Spleen (tissue), 13 donors: ENCODE measurements at places on chromosomes 13 and 19. TPM values are rescaled to one million over a fixed set of nuclear protein-coding genes. Genes with fewer than 3 reads are reported as not detected.

DNA sequence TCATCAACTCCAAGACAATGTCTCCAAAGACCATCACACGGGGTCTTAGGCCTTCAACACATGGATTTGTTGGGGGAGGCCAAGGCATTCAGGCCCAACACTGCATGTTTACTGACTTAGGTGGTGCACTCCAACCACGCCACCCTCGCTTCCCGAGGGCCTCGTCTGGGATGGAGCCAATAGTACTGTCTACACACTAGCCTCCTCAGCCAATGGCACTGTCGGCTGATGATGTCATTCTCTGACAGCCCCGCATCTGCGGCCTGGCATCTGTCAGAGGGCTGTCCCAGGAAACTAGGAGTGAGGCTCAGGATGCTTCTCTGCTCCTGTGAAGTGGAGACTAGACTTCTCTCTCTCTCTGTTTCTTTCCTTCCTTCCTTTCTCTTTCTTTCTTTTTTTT is 96.6 kb downstream of the TEX26 start:
- H3K36me3 ChIP-seq: no peaks in the 10 kb centered on the region
- no peak overlapping the region for H3K4me3 ChIP-seq
- no peak overlapping the region for H3K27ac ChIP-seq
- no peaks in the 10 kb centered on the region for H3K4me1 ChIP-seq
- no peak for DNase-seq

GRCh38 chr19:18697680-18698079 is 14.2 kb downstream of the CRTC1 start:
- H3K4me1 ChIP-seq: peaks cover 54% of the 10 kb centered on the region
- no peaks in the 10 kb centered on the region for H3K27me3 ChIP-seq
- H3K36me3 ChIP-seq: no peaks in the 10 kb centered on the region
- H3K4me3 ChIP-seq: no peak overlapping the region

DNA sequence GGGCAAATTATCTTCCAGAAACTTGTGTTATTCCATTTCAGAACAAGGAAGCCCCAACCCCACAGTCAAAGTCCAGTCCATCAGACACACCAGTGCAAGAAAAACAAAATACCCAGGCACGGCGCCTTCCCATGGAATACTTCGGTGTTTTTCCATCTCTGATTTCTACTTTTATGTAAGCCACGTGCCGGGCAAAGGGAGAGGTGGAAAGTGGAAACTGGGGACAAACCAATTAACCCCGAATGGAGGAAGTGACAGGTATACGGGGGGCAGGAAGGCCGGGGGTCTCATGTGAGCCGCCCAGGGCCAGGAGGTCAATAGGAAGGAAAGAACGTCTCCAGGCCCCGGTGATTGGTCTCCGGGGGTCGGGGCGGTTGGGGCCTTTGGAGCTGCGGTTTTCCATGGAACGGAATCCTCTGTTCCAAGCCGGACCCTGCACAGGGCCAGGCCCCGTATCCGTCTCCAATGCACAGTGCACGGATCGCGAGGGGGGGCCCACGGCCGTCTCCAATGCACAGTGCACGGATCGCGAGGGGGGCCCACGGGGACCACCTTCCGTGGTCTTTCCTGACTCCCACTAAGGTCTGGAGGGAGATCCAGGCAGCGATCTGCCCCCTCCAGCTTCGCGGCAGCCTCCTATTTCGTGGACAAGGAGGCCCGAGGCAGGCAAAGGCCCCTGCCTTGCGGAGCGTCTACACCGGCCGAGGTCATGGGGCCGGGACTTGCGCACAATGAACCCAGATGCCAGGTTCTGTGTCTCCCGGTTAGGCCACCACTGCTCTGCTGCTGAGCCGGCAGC is 79.7 kb downstream of the GADD45B start:
- no peak for DNase-seq
- H3K27me3 ChIP-seq: no peaks in the 10 kb centered on the region
- no peak overlapping the region for H3K4me3 ChIP-seq
- H3K4me1 ChIP-seq: peaks cover 83% of the 10 kb centered on the region
- no peaks in the 10 kb centered on the region for H3K36me3 ChIP-seq

The ZNF99 gene
- 0.30 TPM for total RNA-seq

The FBXL3 gene
- 51.3 TPM for total RNA-seq
